AG08396 (cell line): ENCODE measurements at places on chromosomes 6 and 20.
A peak's percentile ranks its signal among the peaks of the same experiment; 100 is the strongest.

GRCh38 chr20:11305406-11305805, 612.3 kb upstream of the BTBD3 start:
- no peak for DNase-seq

DNA sequence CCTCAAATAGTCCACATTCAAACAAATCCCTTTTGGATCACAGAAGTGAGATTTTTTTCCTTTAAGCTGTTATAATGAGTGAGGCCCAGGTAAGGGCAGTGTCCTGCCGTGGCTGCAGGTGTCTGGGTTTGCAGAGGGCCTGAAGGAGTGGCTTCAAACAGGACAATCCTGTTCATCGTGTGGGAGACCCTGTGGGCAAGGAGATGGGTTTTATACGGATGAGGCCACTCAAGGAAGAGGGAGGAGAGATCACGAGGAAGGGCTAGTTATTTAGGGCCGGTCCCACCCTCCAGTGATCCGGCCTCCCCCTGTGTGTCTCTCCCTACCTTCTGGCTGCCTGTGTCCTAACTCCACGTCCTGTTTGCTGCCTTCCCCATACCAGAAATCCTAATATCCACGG, 33.8 kb downstream of the PPP1R14C start:
- DNase-seq = no peak

DNA sequence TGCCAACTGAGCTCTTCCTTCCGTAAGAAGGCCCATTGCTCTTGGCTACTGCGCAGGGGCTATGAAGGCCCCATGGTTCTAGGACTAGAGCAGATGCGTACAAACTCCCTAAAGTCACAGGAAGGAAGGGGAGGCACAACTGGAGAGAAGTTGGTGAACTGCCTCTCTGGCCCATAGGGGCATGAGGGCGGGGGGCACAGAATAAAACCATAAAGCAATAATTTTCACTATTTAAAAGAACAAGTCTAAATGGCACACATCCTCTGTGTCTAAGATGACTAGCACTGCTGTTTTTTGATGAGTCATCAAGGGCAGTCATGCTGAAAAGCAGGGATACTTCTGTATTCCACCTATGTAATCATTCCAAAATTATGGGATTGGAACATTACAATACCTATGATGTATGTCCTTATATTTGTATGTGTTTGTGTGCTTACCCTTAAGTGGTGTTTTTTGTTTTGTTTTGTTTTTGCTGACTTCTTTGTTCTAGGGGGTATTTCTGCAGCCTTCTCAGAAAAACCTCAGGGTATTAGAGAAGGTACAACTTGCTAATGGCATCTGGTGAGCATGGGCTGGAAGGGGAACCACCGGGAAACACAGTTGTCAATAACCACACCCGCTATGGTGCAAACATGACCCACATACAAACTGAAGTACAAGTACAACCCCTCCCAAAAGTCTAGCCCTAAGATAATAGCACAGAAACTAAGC, 36.9 kb downstream of the B4GALT5 start:
- peak; percentile 33 for DNase-seq

- DNase-seq = no peak
These were observed 16.6 kb upstream of the HCK start for GRCh38 chr20:32035426-32035779.

DNA sequence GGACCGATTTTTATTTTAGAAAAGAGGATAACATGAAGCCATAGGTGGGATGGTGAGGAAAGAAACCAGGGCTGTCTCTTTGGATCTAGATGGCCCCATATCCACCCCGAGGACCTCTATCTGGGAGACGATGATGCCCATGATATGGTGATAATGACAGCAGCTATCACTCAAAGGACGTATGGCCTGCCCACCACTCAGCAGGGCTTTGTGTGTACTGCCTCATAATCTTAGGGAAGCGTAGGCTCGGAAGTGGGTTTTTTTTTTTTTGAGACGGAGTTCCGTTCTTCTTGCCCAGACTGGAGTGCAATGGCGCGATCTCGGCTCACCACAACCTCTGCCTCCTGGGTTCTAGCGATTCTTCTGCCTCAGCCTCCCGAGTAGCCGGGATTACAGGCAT, 8.2 kb upstream of the TAF8 start:
- DNase-seq = no peak

DNA sequence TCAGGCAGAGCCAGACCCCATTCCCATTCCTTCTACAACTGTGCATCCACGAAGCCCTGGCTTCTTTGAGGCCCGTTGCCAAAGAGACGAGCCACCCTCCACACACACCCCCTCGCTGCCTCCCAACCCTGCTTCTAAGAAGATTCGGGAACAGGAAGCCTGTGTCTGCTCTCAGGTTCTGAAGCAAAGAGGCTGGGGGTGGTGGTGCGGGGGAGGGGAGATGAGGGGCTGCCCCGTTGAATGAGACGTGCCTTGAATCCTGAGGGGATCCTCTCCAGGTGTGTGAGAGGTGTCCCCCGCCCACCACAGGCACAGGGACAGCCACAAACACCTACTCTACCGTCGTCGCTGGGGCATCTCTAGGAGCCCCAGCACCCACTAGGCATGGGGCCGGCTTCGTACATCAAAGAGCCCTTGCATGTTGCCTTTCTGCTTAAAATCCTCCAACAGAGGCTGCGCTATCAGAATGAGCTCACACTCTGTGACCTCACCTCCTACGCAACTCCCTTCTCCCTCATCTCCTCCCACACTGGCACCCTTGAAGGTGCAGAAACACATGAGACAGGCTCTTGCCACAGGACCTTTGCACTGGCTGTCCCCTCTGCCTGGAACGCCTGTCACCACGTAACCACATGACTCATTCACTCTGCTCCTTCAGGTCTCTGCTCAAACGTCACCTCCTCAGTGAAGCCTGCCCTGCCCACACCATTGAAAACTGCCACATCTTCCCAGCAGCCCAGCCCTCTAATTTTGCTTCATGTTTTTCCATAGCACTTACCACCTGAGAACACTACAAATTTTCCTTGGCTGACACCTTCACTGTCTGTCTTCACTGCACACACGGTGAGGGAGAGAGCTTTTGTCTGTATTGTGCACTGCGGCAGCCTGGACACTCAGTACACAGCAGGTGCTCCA, 58.5 kb downstream of the PREX1 start:
- no peak for DNase-seq
